ENCODE measurements at places on chromosomes 13 and 19.

DNA sequence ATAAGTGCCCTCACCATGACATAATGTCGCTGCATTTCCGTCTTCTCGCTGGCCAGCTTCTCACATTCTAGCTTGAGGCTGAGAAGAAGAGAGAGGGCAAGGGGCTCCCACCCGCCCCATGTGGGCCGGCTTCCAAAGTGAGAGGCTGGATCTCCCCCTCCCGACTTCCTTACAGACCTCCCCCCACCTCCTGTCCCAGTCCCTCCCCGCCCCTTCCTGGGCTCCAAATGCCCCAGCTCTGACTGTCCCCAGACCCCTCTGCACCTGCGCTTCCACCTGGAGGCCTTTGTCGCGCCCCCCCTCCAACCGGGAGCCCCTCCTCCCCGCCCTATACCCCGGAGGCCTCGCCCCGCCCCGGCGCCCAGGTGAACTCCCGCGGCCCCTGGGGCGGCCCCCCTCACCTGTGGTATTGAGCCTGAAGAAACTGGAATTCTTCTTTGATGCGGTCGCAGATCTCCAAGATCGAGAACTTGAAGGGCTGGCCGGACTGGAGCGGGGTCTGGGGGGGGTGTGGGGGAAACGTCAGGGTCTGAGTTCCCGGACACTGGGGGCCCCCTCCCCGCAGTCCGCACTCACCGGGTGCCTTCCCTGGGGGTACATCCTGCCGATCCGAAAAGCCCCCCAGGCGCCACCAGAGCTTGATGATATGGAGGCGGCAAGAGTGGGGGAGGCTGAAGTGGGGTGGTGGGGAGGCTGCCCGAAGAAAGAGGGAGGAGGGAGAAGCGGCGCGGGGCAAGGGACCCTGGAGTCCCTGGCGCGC is 595 bp downstream of the TLE2 start:
- DNase-seq: no peak

- no peak for DNase-seq
These were observed 1723.6 kb upstream of the PCDH20 start for GRCh38 chr13:63139277-63139676.

DNA sequence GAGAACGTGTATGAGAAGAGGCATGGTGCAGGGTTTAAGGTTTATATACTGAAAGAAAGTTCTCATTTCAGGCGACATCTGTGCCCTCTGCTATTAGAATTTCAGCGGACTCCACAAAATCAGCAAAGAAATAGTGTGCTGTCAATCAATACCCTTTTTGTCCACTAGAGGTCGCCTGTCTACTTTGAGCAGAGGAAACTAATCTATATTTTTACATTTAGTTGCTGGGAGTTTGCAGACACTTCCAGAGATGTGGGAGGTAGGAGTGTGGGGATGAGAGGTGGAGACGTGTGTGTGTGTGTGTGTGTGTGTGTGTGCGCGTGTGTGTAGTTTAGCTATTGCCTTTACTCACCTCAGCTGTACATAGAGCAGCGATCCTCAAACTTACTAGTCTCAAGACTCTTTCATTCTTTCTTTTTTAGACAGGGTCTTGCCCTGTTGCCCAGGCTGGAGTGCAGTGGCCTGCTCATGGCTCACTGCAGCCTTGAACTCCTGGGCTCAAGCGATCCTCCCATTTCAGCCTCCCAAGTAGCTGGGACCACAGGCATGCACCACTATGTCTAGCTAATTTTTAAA is 9.7 kb downstream of the INAFM1 start:
- DNase-seq: peak; percentile 18

DNA sequence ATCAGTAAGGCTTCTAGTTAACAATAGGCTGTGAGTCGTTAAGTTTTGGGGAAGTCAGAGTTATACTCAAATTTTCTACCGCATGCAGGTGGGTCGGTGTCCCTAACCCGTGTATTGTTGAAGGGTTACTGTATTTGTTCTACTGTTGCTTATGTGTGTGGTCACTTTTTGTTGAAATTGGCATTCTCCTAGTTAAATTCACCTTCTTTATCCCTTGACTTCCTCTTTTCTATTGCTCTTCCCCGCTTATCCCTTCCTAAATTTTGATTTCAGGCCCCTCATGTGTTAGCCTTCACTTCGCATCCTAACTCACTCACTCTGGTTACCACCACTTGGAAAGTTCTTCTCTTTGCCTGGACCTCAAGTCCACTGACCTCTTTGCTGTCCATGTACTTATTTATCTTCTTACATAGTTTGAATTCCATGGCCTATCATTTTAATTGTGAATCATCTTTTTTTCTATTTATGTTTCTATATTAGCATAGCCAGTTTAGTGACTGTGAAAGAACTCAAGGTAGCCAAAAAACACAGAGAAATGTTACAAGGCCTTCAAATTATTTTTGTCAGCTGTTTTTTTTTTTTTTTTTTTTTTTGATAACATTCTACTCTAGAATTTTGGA is 52.9 kb downstream of the NDFIP2 start:
- no peak for DNase-seq

GRCh38 chr13:42645717-42646116 is 71.8 kb downstream of the TNFSF11 start:
- no peak for DNase-seq

DNA sequence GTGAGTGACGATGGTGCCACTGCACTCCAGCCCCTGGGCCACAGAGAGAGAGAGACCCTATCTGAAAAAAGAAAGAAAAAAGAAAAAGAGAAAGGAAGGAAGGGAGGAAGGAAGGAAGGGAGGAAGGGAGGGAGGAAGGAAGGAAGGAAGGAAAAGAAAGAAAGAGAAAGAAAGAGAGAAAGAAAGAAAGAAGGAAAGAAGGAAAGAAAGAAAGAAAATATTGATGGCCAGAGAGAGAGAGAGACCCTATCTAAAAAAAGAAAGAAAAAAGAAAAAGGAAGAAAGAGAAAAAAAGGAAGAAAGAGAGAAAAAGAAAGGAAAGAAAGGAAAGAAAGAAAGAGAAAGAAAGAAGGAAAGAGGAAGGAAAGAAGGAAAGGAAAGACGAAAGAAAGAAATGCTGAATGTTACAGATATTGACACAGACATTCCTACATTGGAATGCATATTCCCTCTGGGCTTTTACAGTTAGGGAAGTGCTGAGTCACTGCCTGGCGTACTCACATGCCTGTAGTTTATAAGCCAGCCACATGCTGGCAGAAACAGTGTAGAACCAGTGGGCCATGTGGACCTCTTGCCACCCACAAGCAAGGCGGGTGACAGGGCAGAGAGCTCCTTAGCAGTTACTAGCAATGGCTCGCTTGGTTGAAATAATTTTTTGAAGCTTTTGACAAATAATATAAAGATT is 34.6 kb upstream of the SLC46A3 start:
- no peak for DNase-seq

DNA sequence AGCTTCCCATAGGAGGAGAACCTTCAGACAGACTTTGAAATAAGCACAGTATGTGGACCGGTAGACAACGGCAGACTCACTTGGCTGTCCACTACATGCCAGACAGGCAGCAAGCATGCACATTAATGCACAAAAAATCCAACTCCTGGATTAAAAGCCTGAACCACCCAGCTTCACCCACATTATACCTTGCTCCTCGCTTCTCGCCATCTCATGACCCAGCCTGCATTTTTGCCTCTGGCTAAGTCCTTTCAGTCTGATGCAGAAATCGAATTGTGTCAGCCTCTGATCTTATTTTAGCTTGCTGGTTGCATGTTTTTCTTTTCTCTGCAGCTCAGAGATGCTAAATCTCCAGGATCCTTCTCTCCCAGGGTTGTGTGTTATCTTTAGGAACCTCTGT is 358.7 kb downstream of the RFC3 start:
- DNase-seq: no peak

GRCh38 chr13:101977475-101977874 is 424.4 kb downstream of the FGF14 start:
- no peak for DNase-seq

- DNase-seq: no peak
These were observed 67.7 kb upstream of the RAP2A start for GRCh38 chr13:97366172-97366688.
